ENCODE measurements at places on chromosomes 6 and 20.

DNA sequence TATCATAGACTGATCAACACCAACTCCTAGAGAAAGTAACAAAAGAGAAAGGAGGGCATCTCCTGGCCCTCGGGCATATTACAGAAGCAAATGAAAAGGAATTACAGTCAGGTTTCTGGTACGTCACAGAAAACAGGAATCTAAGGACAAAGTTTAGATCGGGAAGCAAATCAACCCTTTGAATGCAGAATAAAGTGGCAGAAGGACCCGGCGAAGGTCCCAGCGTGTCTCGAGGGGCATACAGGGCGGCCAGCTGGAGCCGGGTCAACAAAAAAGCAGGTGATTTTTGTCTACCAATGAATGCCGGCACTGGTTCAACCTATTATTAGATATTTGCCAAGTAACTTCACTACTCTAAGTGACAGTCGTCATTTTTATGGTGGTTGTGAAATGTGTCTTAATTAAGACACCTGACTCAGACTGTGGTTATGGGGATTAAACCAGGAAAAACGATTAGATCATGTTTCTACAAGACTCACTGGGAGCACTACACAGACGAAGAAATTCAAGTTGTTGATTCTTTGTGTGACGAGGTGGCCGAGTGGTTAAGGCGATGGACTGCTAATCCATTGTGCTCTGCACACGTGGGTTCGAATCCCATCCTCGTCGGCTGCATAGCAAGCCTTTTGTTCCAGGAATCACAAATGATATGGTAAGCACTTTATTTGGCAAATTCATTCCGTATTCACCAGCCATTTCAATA lies 12.4 kb upstream of the ZSCAN9 start:
- peak; percentile 88 for DNase-seq

- DNase-seq = no peak
Observed at GRCh38 chr6:106250953-106251352, 74.6 kb downstream of the ATG5 start.

DNA sequence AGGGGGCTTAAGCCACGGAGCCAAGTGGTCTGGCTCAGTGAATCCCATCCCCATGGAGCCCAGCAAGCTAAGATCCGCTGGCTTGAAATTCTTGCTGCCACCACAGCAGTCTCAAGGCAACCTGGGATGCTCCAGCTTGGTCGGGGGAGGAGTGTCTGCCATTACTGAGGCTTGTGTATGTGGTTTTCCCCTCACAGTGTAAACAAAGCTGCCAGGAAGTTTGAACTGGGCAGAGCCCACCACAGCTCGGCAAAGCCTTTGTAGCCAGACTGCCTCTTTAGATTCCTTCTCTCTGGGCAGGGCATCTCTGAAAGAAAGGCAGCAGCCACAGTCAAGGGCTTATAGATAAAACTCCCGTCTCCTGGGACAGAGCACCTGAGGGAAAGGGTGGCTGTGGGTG lies 25.5 kb upstream of the IL20RA start:
- no peak for DNase-seq

- DNase-seq = no peak
Observed at GRCh38 chr20:42063141-42063540, 445.0 kb upstream of the CHD6 start.

- no peak for DNase-seq
Observed at GRCh38 chr20:36408219-36408618, 102.1 kb downstream of the DLGAP4 start.

- no peak for DNase-seq
Observed at GRCh38 chr6:123904228-123904627, 100.6 kb downstream of the NKAIN2 start.

- no peak for DNase-seq
Observed at GRCh38 chr6:144250276-144250675, 34.9 kb upstream of the UTRN start.

DNA sequence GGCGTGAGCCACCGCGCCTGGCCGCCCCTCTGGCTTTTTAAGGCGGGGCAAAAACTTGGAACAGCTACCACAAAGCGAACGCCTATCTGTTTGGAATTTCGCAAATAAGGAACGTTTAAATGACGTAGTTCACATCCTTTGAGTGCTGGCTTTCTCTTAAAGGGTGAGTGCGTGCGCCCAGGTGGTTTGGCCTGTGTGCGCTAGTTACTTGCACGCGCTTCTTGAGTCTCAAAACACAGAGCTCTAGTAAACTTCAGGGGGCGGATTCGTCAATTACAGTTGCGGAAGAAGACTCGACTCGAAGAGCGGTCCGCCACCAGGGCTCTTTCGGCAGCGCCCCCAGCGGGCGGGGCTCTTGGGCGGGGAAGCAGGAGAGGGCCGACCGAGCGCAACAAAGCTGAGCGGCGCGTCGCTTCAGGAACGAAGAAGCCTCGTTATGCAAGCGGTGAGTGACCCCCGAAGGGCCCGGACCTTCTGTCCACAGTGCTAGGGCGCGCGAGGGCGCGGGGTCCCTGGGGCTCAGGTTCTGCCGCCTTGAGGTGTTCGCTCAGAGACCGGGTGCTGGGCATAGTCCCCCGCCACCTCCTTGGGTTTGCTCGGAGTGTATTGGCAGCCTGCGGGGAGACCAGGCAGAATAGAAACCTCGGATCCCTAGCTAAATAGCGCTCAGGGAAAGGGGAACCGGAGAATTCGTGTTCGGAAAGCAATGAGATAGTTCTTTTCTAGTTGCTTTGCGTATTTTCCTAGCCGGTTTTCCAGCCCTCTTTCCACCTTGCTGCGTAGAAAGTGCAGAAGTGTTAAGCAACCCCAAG lies at the start of gene SYCP2L:
Gene SYCP2L, plus strand, starts transcription at position 362 of the 812 bp plus-strand sequence. Its CDS starts 75 bp downstream, at position 437.
- DNase-seq = peak; percentile 36

- DNase-seq = no peak
Observed at GRCh38 chr6:136920216-136920615, 1.9 kb upstream of the SLC35D3 start.
